ENCODE measurements at places on chromosomes 5 and 9.

DNA sequence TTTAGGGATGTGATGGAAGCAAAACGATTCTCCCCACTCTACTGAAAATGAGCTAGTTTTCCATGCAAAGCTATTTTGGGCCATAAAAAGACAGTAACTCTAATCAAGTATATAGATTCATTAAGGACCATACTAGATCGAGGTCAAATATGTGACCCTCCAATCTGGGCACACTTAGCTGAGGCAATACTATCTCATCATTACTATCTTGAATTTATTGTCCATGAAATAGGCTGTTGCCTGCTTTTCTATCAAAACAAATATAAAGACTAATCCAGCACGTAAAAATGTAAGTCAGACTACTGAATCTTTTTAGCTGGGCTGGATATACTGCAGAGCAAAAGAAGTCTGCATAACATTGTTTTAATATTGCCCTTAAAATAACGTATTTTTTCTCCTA, 943.1 kb downstream of the NR2F1-AS1 start:
- no peak for DNase-seq

GRCh38 chr5:2929779-2930178, 178.3 kb upstream of the IRX2 start:
- no peak for DNase-seq

DNA sequence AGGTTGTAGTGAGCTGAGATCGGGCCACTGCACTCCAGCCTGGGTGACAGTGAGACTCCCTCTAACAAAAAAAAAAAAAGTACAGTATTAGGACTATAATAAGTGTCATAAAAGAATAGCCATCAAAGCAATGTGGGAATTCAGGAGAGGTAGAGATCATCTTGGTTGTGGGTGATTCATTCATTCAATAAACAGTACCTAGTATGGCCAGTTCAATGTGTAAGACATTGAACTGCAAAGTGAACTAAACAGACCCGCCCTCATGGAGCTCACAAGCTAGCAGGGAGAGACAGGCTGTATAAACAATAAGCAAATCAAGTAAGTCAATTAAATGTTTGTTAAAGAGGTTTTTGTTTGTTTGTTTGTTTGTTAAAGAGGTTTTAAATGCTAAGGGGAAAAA, 146.1 kb upstream of the RANBP3L start:
- no peak for DNase-seq

DNA sequence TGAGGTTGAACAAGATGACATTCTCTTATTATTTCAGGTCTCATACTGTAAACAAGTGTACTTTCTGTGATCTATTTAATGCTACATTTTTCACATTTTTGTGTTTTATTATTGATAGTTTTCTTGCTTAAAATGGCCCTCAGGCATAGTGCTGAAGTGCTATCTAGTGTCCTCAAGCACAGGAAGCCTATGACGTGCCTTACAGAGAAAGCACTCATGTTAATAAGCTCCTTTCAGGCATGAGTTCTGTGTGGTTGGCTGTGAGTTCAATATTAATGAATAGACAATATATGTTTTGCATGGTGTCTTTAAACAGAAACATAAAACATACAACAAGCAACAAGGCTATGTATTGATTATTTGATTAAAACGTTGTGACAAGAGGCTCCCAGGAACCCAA, 450.1 kb downstream of the PLK2 start:
- no peak for DNase-seq

GRCh38 chr5:30891660-30892059, 301.8 kb upstream of the CDH6 start:
- DNase-seq = no peak

GRCh38 chr5:143021595-143021994, 251.4 kb downstream of the ARHGAP26 start:
- no peak for DNase-seq

- no peak for DNase-seq
These were observed 4.6 kb downstream of the CDKN2A start for GRCh38 chr9:21989440-21990189.

DNA sequence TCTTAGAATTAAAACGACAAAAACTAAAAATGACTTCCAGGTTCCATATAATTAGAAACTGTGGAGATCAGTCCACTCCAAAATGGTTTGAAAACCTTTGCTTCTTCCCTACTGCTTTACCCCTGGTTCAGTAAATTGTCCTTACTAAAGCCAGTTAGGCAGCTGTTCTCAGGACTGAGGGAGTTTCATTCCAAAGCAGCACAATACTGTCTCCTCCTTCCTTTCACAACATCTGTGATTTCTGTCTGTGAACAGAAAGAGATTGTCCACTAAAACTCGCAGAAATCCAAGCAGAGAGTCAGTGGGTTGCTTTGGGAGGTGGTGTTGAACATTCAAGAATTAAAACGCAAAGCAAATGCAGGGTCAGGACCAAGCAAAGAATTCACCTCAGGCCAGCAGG, 740.8 kb upstream of the ZNF608 start:
- no peak for DNase-seq

DNA sequence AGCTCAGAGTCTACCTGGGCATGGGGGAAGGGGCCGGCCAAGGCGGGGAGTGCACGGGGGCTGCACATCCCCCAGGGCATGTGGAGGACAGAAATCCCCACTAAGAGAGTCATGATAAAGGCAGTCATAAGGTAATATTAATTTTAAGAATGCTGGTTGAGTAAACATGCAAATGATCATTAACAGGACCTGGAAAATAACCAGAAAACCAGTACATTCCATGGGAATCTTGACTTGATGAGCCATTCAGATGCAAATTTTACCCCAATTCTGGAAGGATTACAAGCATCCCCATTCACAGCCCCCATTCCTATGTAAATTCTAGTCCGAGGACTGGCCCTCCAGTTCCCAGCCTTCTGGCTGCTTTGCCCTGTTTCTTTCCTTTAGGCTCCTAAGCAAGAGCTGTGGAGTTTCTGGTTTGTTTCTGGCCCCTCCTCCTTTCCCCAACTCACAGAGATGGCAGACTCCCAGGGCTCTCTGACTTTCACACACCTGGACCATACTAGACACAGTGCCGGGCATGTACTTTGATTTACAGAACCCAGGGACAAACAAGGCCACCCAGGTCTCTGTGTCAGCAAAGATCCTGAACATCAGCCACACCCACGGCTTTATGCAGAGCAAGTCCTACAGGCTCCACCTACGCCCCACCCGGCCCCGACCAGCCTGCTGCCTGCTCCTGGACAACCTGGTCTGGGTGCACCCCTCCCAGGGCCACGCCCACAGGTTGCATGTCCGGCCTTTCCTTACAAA, 62.7 kb downstream of the SEMA4D start:
- DNase-seq = no peak

DNA sequence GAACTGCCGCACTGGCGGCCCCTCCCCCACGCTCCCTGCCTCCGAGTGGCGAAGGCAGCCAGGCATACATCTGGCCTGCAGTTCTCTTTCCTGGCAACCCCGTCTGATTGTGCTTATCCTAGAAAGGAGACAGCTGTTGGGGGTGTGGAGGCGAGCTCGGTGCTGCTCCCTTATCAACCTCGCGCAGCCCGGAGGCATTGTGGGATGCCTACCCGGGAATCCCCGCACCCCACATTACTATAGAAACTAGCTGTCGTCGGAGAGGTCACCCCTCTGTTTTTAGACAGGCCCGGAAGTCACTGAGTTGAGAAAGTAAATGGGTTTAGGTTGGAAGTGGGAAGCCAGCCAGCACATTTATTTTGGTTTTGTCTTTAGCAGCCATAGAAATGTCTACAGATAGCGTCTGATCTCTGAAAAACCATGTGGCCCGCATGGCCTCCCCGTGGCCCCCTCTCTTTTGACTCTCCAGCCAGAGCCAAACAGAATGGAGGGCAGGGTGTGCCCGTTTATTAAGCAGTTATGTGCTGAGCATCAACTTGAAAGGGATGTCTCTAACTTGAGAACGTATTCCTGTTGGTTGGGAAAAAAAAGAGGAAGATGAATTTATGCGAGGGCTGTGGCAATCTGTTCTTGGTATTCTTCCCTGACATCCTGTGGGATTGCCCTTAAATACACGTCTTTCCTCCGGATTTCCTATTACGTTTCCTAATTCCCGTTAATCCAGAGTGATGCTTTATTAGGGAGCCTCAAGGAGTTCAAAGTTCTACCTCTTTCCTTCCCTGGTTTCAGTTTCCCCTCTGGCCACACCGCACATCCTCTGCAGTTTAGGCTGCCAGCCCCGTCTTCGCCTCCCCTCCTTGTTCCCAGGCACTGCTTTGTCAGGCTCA, 3.9 kb downstream of the STC2 start:
- DNase-seq = peak; percentile 88

- DNase-seq = no peak
These were observed 150.8 kb upstream of the NR3C1 start for GRCh38 chr5:143554187-143554717.

GRCh38 chr5:148043705-148044104, 20.1 kb upstream of the SPINK5 start:
- no peak for DNase-seq

DNA sequence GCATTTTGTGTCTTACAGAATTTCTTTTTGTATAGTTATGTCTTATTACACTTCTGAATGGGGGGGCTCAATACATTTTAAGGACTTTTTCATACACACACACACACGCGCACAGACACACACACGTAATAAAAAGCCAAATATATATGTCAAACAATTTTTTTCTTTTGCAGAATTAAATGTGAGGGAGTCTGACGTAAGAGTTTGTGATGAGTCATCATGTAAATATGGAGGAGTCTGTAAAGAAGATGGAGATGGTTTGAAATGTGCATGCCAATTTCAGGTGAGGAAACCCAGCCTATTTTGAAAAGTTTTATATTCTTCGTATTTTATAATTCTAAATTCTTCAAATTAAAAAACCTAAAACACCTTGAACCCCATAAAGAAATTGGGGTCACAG, 25.6 kb downstream of the TMEFF1 start:
- DNase-seq = no peak

DNA sequence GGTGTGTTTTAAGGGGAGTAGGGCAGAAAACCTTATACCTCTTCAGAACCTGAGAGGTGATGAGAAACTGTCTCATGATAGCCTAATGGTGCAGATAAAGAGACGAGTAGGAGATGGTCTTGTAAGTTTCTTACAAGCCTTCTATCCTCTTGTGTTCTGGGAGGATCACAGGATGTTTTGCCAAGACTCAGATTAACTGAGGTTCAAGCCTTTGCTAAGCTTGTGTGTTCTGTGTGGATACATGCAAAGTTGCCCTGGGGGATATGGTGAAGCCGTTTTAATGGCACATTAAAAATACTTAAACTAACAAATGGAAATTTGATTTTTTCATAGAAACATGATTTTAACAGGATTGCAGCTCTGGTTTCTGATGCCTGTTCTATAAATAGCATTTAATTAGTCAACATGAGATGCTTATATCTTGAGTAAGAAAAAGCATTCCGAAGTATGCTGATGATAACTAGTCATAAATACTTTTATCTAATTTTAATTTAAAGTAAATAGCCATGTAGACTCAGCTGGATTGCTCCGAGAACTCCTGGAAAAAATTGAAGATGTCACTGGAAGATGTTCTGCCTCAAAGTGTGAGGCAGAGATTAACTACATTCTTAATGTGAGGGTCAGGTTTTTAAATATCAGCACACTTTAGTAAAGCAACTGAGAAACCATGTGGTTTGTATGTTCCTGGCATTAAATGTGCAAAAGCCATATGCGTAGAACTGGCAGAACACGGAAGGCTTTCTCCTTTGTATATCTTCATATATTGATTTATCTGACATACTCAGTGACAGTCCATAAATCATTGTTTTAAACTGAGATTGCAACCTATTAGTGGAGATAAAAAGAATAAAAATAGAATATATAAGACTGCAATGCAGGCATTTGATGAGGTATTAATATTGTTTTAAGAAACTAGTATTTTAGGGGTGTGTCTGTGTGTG, 53.7 kb downstream of the IPO11 start:
- no peak for DNase-seq

- peak; percentile 27 for DNase-seq
These were observed 1219.3 kb upstream of the WWC1 start for GRCh38 chr5:167071981-167072610.

- DNase-seq = peak; percentile 16
These were observed 438 bp downstream of the NSUN2 start for GRCh38 chr5:6632324-6632887.

DNA sequence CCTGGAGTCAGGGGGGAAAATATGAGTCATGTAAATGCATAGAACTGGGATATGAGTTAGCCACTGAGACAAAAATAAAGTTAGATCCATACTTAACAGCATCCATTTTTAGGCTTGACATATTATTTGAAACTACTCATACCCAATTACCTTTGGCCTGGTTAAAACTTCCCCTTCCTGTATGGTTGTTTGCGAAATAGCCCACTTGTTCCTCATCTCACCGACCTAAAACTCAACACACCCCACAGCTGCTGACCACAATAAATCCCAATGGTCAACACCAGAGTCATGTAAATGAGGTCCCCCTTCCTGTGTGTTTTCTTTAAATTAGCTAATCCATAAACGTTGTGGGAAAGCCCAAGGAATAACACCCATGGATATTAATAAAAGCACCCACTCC, 55.2 kb upstream of the TMEM215 start:
- DNase-seq = no peak

GRCh38 chr5:167702014-167702413, 589.4 kb upstream of the WWC1 start:
- no peak for DNase-seq
